ENCODE measurements at places on chromosomes 7 and 10.

DNA sequence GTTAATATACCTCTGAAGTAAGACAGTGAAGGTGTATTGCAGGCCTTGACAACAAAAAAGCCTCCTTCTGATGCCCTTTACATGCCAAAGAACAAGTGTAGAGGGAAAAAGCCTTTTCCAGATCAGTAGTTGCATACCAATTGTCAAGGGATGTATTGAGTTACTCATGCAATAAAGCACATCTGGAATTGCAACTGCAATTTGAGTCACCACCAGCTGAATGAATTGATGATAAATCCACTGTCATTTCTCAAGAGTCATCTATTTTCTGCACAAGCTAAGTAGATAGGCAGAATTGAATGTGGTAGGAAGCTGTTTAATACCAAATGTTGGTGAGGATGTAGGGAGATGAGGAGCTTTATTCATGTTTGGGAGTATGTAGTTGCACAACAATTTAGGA is 325.9 kb upstream of the SMIM30 start:
- DNase-seq: no peak

GRCh38 chr7:82209179-82209747 is 234.3 kb downstream of the CACNA2D1 start:
- DNase-seq: no peak

DNA sequence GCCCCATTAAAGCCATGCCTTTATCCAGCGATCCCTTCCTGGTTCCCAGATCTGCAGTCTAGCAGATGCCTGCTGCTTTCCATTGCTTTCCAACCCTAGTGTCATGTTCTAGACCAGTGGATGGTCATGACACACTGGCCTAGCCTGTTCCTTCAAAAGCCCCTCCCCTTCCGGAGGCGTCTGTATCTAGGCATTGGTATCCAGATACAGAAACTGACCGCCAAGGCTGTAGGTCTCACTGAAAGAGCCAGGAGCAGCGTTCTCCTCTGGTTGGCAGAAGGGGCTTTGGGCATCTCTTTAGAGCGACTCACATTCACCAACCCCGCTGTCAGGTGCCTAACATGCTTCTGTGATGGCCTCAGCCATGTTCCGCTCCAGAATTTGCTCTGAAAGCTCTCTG is 22.6 kb downstream of the JCAD start:
- DNase-seq: no peak

DNA sequence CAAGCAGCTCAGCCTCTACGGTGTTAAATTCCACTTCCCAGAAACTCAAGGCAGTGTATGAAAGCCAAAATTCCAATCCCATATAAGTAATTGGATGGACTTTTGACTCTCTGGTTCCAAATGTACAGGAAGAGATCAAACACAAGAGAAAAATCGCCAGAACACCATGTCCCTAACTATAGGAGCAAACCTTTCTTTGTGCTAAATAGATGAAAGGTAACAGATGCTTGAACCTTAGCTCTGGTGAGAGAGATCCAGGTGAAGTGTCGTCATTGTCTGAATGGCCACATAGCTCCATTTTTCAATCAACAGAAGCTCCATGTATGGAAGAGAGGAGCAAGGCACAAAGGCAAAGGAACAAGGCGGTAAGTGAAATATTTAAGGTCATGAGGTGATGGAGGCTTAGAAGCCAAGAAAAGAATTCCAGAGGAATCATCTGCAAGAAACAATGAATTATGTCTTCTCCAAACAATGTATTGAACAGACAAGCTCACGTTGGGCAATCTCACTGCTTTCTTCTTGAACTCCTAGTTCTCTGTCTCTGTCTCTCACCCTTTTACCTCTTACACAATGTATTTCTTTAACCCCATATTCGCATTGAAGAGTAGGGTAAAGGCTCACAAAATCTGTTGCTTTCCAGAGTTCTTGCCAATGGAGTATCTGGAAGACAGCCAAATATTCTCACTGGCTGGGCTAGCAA is 585.1 kb downstream of the GATA3 start:
- DNase-seq: no peak

- no peak for DNase-seq
Observed at GRCh38 chr10:78508955-78509748, 475.5 kb downstream of the RPS24 start.

DNA sequence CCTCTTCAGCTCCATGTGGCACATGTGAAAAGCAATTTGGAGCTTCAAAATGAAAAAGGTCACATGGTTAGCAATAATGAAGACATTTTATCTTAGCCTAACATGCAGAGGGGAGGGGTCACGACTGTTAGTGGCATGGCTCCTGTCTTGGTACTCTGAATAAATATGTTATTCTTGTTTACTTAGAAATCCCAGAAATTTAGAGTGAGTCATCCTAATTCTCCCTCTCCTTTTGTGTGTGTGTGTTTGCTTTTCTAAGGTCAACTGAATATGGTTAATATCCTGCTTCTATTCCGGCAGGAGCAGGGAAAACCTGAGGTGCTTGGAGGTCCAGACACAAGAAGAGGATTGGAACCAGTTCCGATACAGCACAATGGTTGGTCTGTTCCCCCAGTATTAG is 17.6 kb downstream of the BCCIP start:
- no peak for DNase-seq

DNA sequence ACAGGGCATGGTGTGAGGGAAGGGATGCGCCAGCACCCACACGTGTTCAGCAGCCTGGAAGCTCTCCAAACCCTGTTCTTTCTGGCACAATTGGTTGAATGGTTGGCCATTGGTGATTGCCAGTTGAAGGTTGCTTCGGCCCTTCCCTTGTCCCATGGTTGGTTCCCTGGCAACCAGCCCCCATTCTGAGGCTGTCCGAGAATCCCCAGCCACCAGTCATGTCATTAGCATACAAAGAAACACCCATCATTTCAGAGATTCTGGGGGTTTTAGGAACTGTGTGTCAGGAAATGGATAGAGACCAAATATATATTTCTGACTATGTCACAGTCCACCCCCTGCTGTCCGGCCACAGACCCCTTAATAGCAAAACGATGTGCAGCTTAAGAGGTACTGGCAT is 21.8 kb downstream of the FKBP6 start:
- DNase-seq: no peak

DNA sequence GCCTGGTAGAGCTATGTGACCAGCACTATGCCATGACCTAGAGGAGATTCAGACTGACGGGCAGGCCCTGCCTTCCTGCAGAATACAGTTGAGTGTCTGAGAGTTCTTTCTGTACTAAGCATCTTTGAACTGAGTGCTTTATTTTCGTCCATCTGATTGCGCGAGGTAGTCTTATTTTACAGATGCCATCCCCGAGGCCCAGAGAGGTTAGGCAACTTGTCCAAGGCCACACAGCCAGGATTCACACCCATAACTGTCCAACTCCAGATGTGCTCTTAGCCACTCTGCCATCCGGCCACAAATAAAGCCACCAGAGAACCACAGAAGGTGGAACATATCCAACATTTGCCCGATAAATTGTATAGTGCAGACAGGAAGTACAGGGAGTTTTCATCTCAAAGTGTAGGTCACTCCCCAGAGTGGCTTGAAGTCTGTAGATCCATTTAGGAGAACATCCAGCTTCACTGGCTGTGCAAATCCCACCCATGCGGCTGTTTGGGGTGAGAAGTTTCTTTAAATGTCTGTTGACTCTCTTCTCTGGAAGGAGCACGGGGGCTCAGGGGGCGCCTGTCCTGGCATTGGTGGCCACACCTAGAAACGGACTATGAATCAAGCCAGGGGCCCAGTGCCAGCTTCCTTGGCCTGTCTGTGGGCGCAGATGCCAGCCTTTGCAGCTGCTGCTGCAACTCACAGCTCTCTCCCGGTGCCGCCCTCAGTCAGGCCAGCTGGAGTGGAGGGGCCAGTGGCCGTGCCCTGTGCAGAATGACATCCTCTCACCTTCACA is 11.1 kb downstream of the CHST3 start:
- DNase-seq: peak; percentile 77

DNA sequence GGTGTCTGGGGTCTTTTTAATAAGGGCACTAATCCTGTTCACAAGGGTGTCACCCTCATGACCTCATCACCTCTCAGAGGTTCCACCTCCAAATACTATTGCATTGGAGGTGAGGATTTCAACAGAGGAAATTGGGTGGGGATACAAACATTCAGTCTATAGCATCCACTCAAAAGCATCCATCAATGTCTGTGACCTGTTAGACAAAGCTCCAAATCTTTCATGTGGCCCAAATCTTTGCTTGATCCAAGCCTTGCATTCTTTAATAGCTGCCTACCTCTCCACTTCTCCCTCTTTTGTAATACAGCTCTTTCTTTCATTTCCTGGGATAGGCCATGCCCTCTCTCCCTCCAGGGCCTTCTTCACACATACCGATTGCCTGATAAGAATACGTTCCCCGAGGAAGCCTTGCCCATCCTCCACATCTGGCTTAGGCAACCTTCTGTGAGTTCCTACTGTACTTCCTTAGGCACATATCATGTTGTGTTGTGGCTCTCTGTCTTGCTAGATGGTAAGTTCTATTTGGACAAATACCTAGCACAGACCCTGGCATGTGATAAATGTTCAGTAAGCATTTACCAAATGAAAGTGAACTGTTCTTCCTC is 66.1 kb downstream of the CREM start:
- DNase-seq: no peak

GRCh38 chr10:119290301-119291048 is 83.1 kb downstream of the GRK5 start:
- no peak for DNase-seq

- no peak for DNase-seq
Observed at GRCh38 chr10:20281579-20281978, 465.3 kb downstream of the PLXDC2 start.

GRCh38 chr10:128116851-128117615 is 9.2 kb downstream of the MKI67 start:
- DNase-seq: no peak

- no peak for DNase-seq
Observed at GRCh38 chr7:114889646-114890285, 32.1 kb upstream of the MDFIC start.

DNA sequence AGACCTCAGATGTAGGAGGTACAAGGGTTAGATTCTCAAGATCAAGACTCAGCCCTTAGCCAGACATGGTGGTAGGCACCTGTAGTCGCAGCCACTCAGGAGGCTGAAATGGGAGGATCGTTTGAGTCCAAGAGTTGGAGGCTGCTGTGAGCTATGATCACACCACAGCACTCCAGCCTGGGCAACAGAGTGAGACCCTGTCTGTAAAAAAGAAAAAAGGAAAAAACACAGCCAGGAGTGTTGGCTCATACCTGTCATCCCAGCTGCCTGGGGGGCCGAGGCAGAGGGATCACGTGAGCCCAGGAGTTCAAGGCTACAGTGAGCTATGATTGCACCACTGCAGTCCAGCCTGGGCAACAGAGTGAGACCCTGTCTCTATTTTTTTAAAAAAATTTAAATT is 69.3 kb downstream of the GTF2IRD1 start:
- no peak for DNase-seq

- no peak for DNase-seq
Observed at GRCh38 chr10:122347170-122347841, 27.2 kb upstream of the PLEKHA1 start.

GRCh38 chr7:88492153-88492552 is 185.5 kb upstream of the STEAP4 start:
- no peak for DNase-seq

DNA sequence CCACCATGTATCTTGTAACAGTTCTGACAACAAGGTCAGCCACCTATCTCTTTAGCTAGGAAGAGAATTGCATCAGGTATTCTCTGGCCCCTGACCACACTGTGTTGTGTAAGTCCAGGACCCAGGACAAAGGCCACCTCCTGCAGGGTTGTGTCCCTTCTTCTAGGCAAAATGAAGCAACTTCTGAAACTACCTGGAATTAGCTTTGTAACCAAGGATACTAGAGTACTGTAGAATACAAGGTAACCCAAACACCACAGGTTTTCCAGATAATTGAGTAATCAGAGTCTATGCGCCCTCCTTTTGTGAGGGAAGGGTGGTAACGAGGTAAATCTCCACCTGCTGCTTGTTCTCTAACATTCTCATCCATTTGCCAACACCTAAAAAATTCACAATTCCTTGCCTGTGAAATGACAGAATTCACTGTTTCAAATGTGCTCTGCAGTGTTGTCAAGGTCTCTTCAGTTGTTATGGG is 51.7 kb downstream of the SGMS1 start:
- no peak for DNase-seq

GRCh38 chr7:47384755-47385535 is 197.0 kb downstream of the TNS3 start:
- no peak for DNase-seq

DNA sequence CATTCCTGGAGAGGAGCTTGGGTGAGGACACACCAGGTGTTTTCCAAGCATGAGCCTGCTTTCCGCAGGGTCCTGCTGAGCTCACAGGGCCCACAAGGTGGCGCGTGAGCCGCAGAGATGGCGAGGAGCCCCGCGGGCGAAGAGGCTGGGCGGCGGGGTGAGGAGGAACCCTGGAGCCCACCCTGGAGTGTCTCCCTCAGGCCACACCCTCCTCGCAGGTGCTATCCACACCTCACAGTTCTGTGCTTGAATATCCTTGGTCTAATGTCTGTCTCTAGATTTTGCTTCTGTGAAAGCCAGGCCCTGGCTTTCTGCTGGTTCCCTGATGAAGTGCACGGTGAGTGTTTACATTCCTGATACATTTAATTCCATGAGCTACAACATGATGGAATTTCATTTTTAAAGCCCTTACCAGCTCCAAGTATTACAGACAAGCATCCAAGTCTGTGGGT is 433.6 kb downstream of the ACTR3B start:
- DNase-seq: no peak

- no peak for DNase-seq
Observed at GRCh38 chr10:6019796-6020195, 42.4 kb downstream of the IL2RA start.

DNA sequence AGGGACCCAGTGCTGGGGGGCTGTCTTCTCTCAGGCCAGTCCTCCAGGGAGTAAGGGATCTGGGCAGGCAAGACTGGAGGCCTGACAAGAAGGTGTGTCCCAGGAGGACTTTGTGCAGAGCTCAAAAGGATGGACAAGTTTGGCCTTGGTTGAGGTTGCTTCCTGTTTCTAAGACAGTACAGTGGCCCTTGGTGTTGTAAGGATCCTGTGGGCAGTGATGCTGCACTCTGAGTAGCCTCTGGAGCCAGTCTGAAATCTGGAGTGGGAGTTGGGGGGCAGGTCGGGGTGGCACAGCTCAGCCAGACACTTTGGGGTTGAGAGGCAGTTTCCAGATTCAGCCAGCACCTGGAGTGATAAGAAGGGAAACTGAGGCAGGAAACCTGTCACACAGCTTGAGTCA is 139.2 kb upstream of the ZMIZ1 start:
- DNase-seq: no peak

DNA sequence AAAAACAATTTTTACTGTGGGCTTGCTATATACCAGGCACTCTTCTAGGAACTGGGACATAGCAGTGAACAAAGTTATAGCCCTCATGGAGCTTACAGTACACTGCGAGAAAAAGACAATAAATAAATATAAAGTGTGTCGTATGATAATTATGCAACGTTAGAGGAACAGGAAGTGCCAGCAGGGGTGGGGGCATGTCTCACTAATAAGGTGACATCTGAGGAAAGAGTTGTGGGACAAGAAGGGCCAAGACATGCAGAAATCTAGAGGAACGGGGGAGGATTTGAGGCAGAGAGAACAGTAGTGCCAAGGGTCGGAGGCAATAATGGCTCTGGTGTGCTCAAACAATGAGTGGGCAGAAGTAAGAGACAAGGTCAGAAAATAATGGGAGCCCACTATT is 52.8 kb downstream of the LMBR1 start:
- DNase-seq: no peak

- DNase-seq: no peak
Observed at GRCh38 chr7:117682681-117683385, 190.4 kb downstream of the CTTNBP2 start.

- DNase-seq: no peak
Observed at GRCh38 chr7:83648464-83649241, at the start of gene SEMA3E. SEMA3E (minus strand) TSS chr7:83649139.

- no peak for DNase-seq
Observed at GRCh38 chr7:16912540-16912939, 30.8 kb upstream of the AGR3 start.

Measured in substantia nigra (tissue), 51 donors.